ENCODE measurements at places on chromosomes 6 and 20. TPM values are rescaled to one million over a fixed set of nuclear protein-coding genes. Genes with fewer than 3 reads are reported as not detected.

The OR2H2 gene
- polyA plus RNA-seq = not detected

The ISM1 gene
- polyA plus RNA-seq = 1.6 TPM

The RNF182 gene
- polyA plus RNA-seq = not detected

The ULBP1 gene
- polyA plus RNA-seq = not detected

The C20orf204 gene
- polyA plus RNA-seq = not detected

The SLC22A7 gene
- not detected for polyA plus RNA-seq

The NKAPL gene
- 0.21 TPM for polyA plus RNA-seq

The DYNLRB1 gene
- polyA plus RNA-seq = 275 TPM

The DEFB127 gene
- polyA plus RNA-seq = not detected

The DEFB114 gene
- not detected for polyA plus RNA-seq

The MEP1A gene
- not detected for polyA plus RNA-seq

The HLA-G gene
- polyA plus RNA-seq = 0.98 TPM

The HCRTR2 gene
- polyA plus RNA-seq = not detected

The LAMA2 gene
- not detected for polyA plus RNA-seq

The SH3BGRL2 gene
- polyA plus RNA-seq = 0.74 TPM

The ROMO1 gene
- 269 TPM for polyA plus RNA-seq

The ERVFRD-1 gene
- 0.33 TPM for polyA plus RNA-seq

The AVP gene
- polyA plus RNA-seq = not detected

The RTEL1 gene
- polyA plus RNA-seq = 8.6 TPM

The PDYN gene
- not detected for polyA plus RNA-seq

The BHLHE23 gene
- polyA plus RNA-seq = not detected

The ALDH5A1 gene
- polyA plus RNA-seq = 18.5 TPM

GRCh38 chr6:18405477-18406293 lies 18.5 kb downstream of the RNF144B start:
- no peak for DNase-seq

DNA sequence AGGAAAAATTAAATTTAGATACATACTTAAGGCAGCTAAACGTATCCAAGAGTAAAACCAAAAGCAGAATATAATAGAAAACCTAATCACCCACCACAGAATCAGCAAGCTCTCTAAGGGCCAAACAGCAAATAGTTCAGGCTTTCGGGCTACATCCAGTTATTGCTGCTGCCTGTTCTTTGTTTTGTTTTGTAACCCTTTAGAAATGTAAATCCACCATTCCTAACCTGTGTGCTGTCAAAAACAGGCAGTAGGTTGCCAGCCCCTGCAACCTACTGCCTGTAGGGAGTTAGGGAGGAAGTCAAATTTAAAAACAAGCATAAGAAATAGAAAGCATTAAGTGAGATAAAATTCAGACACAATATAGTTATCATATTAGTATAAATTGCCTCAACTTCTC lies 225.9 kb downstream of the PTPRT start:
- no peak for DNase-seq

- no peak for DNase-seq
These were observed 79.2 kb downstream of the STXBP5 start for GRCh38 chr6:147283460-147283859.

GRCh38 chr6:93164781-93165180 lies 254.6 kb downstream of the EPHA7 start:
- no peak for DNase-seq

DNA sequence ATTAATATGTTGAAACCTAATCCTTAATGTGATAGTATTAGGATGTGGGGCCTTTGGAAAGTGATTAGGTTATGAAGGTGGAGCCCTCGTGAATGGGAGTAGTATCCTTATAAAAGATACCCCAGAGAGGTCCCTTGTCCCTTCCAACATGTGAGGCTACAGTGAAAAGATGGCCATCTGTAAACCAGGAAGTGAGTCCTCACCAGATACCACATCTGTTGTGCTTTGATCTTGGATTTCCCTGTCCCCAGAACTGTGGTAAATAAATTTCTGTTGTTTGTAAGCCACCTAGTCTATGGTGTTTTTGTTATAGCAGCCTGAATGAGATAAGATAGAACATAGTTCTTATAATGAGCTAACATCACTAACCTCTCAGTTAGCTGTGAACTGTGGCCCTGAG lies 16.6 kb upstream of the CALHM6 start:
- no peak for DNase-seq

GRCh38 chr20:46260480-46260879 lies 47.8 kb downstream of the CDH22 start:
- DNase-seq = no peak

DNA sequence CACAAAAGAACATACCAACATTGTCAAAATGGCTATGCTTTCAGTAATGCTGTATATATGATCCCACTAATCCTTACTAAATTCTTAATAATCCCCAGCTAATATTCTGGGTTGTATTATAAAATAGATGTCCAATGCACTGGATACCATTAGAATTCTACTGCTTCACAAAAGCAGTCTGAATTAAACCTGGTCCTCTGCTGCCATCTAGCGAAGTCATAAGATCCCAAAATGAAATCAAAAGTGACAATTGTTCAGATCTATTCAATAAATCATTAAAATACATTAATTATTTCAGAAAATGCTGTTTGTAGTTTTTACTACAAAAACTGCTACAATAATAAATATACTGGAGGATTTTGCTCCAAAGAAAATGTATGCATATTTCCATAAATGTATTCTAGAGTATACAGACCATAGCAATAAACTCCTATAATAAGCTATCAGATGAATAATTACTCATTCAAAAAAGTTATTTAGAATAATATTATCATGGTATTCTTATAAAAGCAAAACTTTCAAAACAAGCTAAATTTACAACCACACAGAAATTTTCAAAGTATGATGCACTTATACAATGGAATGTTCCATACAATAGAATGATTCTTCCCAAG lies 92.6 kb downstream of the RNGTT start:
- no peak for DNase-seq

- DNase-seq = no peak
These were observed 350.7 kb upstream of the SASH1 start for GRCh38 chr6:147991961-147992360.

DNA sequence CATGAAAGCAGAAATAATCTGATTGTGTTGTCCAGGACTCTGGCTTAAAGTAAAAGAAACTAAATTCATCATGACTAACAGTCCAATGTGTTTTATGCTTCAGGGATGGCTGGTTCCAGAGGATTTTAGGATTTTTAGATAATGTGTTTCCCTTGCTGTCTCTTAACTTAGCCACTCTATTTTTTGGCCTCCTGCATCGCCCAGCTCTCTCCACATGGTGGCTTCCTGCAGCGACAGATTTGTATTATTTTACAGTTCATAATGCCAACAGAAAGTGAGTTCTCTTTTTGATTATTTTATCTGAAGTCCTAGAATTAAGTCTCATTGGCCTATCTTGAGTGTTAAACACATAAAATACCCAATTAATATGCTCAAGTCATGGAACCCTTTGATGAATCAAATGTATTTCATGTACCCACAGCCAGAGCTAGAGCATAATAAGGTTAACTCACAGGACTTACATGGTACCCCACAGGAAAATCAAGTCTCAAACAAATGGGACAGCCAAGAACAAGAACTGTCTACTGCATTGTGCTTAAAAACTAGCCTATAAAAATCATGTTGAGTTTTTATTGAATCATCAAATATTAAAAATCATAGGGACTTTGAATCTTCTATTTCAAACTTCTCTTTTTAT lies 582.5 kb downstream of the DOK5 start:
- no peak for DNase-seq

- DNase-seq = no peak
These were observed 100.0 kb upstream of the CITED2 start for GRCh38 chr6:139474145-139475108.

- no peak for DNase-seq
These were observed 45.3 kb upstream of the COL21A1 start for GRCh38 chr6:56292505-56293181.

GRCh38 chr6:70547313-70547712 lies 19.4 kb upstream of the SDHAF4 start:
- no peak for DNase-seq

DNA sequence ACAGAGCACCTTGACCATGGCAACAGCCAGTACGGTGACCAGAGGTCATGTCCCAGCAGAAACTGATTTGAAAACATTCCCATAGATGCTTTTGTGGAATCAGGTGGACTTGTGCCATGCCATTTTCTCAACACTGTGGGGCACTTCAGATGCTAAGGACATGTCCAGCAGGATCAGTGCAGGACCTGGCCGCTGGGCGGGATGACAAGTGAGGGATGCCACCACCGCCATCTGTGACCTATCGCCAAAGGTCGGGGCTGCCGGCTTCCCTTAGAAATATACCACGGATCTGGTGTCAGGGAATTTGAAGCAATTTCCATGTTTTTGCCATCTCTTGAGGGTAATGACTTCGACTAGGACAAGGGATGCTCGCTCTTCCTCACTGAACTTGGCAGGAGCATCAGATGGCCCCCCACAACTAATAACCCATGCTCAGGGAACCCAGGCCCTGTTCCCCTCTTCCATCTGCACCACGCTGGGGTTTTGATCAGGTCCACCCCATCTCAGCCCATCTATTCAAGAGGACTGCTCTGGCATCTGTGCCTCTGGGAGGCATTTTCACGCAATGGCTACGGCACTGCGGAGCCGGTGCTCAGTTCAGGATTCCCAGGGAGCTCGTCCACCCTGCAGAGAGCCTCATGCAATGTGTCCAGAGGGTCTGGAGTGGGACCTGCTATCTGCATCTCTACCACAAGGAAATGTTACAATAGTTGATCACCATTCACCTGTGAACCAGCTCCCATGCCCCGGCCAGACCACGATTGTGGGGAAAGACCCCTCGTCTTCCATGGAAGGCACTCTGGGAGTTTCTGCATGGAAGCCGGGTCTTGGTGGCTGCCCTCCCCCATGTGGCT lies 302.6 kb downstream of the TAF4 start:
- DNase-seq = no peak

DNA sequence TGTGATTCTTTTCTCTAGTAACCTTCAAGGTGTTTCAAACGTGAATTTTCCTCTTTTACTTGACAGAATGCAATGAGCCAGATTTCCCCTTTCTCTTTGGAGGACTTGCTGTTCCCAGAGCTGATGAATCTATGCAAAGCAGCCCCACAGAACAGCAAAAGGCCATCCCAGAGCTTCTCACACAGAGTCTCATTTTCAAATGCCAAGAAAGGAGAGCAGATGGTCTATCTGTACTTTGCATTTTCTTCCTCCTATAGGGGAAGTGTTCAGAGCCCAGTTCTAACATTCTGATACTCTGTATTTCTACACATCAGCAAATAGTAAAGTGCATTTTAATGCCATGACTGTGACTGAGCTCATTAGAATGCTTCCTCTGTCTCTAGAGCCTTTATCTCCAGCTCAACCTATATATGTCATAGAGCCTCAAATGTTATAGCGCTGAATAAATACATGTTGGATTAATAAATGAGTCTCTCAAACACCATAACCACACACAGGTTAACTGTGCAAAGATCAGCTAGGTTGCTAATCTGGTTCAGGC lies 81.8 kb upstream of the EYA4 start:
- DNase-seq = no peak

- no peak for DNase-seq
These were observed 17.7 kb downstream of the POM121L2 start for GRCh38 chr6:27294409-27294808.

- DNase-seq = no peak
These were observed 200.4 kb upstream of the FBXL4 start for GRCh38 chr6:99148111-99148510.

GRCh38 chr6:106446287-106446885 lies 85.9 kb downstream of the CRYBG1 start:
- no peak for DNase-seq

- DNase-seq = no peak
These were observed 187.2 kb downstream of the FOXC1 start for GRCh38 chr6:1796706-1797529.

DNA sequence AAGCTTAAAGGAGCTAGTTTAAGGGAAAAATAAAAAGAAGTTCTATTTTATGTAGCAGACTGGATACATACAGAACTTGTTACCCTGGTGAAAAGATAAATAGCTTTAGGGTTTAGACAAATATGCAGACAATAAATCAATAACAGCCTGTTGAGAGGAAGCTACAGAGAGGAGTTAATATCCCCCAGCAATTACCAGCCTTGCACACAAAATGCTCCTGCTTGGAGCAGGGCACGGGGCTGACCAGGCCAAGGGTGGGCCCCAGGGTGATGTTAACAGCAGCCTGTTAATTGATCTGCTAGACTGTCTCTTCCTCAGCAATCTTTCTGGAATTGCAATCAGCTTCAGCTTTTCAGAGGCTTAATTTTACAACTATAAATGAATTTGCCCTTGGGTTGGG lies 125.1 kb upstream of the SOX4 start:
- no peak for DNase-seq

- no peak for DNase-seq
These were observed 122.0 kb upstream of the TMEM170B start for GRCh38 chr6:11415557-11415956.

DNA sequence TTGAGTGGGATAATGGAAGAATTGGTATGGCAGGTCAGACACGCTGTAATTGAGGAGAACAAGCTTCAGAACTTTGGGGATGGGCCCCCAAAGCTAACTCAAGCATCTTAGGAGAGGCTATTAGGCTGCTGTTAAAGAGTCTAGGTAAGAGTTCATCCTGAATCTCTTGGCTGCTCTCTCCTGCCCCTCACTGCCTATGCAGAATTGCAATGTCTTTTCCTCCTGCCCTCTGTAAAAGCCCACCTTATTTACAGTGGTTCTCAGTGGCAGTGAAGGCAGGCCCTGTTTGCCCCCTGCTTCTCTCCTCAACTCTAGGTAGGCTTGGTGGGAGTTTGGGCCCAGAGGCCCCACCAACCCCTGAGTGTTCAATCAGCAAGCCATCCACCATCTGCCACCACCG lies 55.0 kb downstream of the LYRM2 start:
- no peak for DNase-seq

GRCh38 chr6:139173172-139173571 lies 38.3 kb downstream of the HECA start:
- no peak for DNase-seq

DNA sequence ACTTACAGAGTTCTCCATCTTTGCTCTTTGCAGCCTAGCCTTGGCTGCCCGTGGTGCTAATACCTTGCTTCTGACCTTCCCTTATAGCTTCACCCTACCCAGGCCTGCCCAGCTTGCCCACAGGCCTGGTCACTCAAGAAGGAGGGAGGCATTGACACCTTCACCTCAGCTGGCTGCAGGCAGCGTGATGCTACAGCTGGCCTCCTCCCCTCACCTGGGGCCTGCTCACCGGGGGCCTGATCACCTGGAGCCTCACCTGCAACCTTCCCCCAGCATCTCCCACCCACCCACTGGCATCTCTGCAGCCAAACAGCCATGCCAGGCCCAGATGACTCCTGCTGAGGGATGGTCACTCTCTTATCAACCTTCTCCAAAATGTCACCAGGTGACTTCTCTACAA lies 40.4 kb downstream of the CPNE5 start:
- DNase-seq = no peak

DNA sequence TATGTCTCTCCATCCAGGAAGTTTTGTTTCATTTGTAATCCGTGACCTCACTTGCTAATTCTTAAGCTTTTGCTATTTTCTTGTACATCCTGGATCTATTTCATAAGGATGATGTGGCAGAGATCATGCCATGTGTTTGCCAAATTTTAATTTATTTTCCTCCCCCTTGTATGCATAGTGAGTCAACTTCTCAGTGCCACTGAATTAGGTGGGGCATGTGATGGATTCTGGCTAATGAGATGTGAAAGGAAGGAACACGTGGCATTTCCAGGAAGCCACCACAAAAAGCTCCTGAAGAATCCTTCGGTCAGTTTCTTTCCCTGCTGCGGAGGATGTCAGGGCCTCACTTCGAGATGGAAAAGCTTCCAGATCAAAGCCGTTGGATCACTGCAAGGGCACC lies 86.2 kb upstream of the PRL start:
- DNase-seq = no peak

- no peak for DNase-seq
These were observed 7.3 kb downstream of the NPBWR2 start for GRCh38 chr20:64099880-64100565.

- no peak for DNase-seq
These were observed 38.4 kb downstream of the HS3ST5 start for GRCh38 chr6:114304304-114304887.
